ENCODE measurements at places on chromosomes 5 and 9. TPM values are rescaled to one million over a fixed set of nuclear protein-coding genes. Genes with fewer than 3 reads are reported as not detected.

The DOCK8 gene
- total RNA-seq = under 0.01 TPM

The CHSY3 gene
- total RNA-seq = 2.4 TPM

The NPR3 gene
- total RNA-seq = 19.9 TPM

The PRDM9 gene
- total RNA-seq = not detected

The ACTBL2 gene
- 0.15 TPM for total RNA-seq

The ADAMTSL2 gene
- total RNA-seq = not detected

The SHISAL2B gene
- total RNA-seq = not detected

The OMD gene
- total RNA-seq = not detected

The HRH2 gene
- total RNA-seq = 0.17 TPM

The LMNB1 gene
- total RNA-seq = 104 TPM

The HRCT1 gene
- total RNA-seq = 5.4 TPM

The CTXN3 gene
- not detected for total RNA-seq

The KIF4B gene
- not detected for total RNA-seq

The PCDHGC4 gene
- 0.17 TPM for total RNA-seq

The STPG3 gene
- not detected for total RNA-seq

The CDH18 gene
- 0.34 TPM for total RNA-seq

All from bronchus fibroblast of lung (primary cell).